C1 segment of cervical spinal cord (tissue), 14 donors: ENCODE measurements at places on chromosomes 12 and 14.
A peak's percentile ranks its signal among the peaks of the same experiment; 100 is the strongest.

DNA sequence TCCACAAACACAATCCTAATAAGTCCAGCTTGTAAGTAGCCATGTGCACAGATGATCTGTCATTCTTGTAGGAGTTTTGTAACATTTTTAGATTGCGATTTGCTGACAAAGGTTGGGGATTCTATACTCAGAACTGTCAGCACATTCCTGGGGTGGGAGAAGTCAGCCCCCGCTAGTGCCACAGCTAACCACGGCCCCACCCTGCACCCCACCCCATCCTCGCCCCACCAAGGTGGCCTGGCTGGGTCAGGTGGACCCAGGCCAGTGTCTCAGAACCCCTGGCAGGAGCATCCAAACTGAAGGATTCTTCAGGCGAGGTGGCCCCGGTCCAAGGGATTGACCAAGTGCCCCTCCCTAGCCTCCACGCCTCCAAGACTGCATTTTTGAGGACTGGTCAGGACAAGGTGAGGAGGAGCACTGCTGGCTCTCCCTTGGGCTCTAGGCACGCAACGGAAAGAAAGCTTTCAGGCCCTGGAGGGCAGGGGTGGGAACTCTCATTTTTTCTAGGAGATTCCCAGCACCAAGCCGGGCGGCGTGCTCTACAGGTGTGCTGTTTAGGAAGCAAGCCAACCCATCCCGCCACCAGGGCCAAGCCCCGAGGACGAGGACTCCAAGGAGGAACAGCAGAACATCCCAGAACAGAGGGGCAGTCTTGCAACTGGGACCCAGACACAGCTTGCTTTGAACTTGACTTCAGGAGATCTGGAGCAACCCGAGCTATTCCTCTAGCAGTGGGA, 172.8 kb downstream of the BCL11B start:
- DNase-seq = no peak

GRCh38 chr12:18794000-18794399, 56.1 kb downstream of the CAPZA3 start:
- DNase-seq = no peak

GRCh38 chr14:99819514-99819913, 26.3 kb downstream of the EML1 start:
- no peak for DNase-seq

- no peak for DNase-seq
These were observed 92.9 kb downstream of the ERC1 start for GRCh38 chr12:1083889-1084262.

DNA sequence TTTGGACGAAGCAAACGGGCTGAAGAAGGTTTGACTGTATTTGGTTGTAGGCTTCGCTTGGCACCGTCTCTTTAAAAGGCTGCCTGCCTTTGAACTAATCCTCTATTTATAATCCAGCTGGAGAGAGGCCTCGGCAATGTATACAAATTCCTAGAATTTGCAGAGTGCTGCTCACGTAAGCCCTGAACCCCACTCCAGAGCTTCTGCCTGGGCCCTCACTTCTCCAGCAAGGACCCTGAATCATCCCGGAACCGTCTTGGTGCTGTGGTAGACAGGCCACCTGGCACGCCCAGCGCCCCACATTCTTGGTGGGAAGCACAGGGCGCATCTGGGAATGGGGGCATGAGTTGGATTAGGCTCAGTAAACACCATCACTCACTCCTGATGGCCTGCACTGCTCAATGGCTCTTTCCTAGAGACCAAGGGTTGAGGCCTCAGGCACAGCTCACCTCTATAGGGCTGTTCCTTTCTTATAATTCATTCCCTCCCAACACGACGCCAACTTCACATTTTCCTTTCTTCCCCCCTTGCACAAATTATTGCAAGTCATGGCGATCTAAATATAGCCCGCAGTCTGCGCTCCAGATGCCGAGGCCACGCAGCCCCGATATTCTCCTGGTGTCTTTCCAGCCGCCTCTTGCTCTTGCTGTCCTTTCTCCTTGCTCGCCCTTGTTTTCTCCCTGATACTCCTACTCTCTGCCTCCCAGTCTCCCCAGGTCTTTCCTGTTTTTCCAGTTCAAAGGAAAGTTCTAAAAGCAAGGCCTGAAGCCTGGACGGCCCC, 141.0 kb downstream of the ZFP36L1 start:
- DNase-seq = no peak

DNA sequence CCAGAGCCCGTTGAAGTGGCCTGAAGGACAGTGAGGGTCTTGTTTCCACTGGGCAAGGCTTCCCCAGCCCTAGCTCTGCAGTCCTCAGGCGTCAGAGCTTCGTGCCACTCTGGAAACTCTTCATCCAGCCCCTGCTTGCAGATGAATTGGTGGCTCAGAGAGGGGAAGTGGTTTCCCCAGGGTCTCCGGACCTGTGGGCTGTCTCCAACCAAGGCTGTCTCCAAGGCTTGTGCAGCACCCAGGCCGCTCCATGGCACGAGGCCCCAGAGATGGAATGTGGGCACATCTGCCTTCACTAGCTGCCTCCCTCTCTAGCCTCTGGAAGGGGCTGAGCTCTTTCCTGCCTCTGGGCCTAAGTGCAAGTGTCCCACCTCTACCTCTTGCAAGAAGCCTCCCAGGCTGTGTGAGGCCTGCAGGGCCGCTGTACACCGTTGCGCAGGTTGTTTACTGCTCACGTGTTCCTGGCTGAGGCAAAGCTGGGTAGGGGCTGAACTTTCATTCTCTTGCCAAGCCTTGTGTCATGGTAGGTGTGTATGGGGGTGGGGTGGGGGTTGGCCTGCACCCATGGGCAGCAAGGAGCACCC, 11.1 kb downstream of the RIN3 start:
- no peak for DNase-seq

- no peak for DNase-seq
These were observed 58.6 kb upstream of the TMEM263 start for GRCh38 chr12:106897082-106897481.

DNA sequence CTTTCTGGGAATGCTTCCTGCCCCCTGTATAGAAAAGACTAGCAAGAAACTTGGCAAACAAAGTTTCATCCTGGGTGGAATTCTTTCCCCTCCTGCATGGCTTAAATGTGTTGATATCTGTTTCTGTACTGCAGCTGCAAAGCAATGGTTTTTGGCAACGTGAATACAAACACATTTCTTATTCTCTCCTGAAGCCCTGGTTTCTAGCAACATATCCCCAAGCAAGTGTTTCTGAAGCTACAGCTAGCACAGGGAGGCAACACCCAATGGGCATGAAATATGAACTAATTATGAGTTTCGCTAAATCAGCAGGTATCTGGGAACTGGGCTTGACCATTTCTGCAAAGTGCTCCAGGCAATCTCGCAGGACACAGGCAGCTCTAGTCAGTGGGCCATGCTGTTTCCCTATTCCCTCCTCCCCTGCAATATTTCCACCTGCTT, 392.3 kb upstream of the TMPO start:
- no peak for DNase-seq

DNA sequence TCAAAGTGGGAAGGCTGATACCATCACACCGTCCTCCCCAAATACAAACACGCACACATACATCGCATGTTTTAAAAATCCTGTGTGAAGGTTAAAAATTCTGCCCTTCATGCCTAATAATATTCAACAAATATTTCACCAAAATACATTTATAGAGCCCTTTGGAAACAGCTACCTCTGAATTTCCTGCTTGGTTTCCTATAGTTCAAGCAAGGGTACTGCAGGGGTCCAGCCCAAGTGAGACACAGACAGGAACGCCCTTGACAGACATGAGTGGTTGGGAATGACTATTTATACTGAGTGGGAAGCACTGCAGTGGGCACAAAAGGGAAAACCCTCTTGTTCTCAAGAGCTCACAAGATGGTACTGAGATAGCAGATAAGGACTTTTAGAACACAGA, 51.0 kb downstream of the ST8SIA1 start:
- DNase-seq = no peak

- no peak for DNase-seq
These were observed 431.1 kb downstream of the KCNH5 start for GRCh38 chr14:62614122-62614521.

DNA sequence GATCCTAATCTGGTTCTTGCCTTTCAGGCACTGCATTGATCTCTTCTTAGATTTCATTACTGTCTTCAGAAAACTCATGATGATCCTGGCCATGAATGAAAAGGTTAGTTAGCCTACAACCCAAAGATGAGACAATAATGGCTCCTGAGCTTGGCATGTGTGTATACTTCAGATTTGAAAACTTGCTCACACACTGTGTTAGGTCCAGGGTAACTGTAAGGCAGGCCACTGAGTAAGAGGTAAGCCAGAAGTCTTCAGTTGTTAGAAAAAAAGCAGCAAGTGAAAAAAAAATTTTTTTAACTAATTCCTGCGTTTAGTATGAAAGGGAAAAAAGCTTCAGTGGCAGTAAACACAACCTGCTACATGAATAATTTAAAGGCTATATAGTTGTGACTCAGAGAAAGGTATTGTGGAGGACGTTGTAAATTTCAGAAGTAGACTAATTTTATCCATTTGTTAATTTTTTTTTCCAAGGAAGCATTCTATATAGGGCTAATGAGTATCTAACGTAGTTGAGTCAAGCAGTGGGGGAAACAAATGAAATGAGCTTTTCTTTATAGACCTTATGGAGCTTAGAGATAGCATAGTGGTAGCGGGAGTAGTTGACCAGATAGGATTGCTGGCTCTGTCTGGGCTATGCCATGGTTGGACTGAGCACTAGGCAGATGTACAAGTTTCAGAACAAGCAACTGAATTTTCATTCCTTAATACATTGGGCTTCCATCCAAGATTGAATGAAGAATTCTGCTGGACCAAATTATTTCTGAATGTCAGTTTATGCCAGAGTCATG, 20.5 kb downstream of the TMBIM6 start:
- DNase-seq = no peak

DNA sequence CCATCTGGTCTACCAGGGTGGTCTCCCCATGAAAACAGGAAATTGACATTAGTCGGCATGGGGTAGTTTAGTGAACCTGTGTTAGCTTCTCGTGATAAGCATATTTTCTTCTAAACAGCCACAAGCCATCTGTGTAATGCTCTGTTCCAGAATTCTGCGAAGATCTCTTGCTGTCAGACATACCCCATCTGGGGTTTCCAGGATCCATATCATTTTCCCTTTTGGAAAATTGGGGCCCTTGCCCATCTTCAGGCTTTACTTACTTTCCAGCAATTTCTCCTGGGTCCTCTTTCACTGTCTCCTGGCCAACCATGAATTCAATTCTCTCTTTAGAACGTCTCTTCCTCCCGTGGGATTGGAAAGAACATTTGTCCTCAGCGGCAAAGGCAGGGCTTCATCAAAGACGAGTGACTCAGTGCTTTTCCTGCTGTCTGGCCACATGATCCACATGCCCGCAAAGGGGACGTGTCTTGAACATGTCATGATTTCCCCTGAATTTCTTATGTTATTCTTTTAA, 21.4 kb upstream of the NCOR2 start:
- DNase-seq = no peak

- no peak for DNase-seq
These were observed 98.9 kb downstream of the CHST11 start for GRCh38 chr12:104555648-104556047.

- DNase-seq = no peak
These were observed 492 bp upstream of the BTBD6 start for GRCh38 chr14:105247715-105248367.

- DNase-seq = no peak
These were observed 15.6 kb upstream of the RNU6-7 start for GRCh38 chr14:32186248-32186647.

- no peak for DNase-seq
These were observed 81.3 kb downstream of the CHST11 start for GRCh38 chr12:104538056-104538455.

- DNase-seq = no peak
These were observed 55.2 kb upstream of the GNPNAT1 start for GRCh38 chr14:52846591-52846990.

DNA sequence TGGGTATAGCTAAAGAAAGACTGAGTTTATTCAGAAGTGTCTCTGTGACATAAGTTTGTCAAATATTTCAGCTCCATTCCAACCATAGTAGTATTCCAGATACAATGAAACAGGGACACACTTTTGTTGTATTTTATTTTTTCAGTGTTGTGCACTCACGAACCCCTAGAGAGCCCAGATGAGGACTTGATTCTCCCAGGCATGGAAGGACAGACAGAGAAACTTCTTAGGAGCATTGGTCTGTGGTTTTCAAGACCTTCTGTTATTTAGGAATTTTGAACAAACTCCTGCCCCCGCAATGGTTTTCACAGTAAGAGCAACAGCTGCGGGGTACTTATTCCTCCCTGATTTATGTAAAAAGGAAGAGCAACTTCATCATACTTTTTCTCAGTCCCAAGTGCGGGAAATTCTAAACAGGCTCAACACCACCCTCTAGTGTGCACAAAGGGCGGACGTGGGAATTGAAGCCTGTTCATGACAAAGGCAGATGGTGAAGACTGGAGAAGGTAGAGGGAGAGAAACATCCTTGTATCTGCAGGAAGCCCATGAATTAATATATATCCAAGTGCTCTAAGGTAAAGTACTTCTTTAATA, 147.6 kb downstream of the PAH start:
- DNase-seq = peak; percentile 2

DNA sequence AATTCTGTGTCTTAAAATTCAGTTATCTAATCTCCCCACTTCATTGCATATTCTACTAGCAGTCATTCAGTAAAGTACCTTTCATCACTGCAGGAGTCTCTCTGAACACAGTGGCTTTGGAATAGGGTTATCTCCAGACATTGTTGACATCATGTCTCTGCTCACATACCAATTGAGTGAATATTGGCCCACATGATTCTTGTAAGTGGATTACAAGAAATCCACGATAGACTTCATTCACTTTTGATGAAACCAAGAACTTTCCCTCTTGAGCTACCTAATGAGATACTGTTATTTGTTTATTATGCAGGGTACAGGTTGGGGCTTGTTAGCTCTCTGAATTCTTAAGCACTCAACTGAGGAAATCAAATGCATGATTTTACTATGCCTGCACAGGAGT, 284.9 kb downstream of the RAD51B start:
- no peak for DNase-seq
